ENCODE measurements at places on chromosomes 3 and 15.

DNA sequence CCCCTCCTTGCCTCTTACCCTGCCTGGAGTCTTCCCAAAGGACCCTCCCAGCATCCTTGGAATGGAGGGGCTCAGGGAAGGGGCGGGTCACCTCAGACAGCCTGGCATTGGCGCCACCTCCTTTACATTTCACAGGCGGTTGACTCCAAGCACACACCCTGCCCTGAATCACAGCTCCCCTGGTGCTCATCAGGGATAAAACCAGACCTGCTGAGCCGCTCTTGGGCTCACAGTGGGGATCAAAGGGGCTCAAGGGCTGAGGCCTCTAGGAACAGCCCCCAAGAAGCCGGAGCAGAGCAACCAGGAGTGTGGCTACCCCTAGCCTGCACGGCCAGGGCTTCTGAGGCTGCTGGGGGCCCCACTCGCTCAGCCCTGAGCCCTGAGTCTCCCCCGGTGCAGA, 16.6 kb downstream of the LINGO1 start:
- DNase-seq, result no peak

DNA sequence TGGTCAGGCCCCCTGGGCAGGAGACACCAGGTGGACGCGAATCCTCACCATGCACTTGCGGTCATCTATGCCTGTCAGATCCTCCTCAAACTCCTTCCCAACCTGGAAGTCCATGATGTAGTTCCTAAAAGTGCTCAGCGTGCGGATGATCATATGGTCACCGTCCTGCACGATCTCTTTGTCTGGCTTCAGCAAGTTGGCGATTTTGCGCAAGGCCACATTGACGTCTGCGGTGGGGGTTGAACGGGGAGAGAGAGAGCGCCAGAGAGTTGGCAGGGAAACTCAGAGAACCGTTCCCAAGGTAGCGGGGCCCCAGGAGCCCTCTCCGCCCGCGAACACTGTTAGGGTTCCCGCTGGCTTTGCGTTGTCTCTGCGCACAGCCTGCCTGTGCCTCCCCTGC, 809 bp downstream of the RBP1 start:
- no peak for DNase-seq

- no peak for DNase-seq
Observed at GRCh38 chr15:46129145-46129544, 494.3 kb downstream of the SQOR start.

DNA sequence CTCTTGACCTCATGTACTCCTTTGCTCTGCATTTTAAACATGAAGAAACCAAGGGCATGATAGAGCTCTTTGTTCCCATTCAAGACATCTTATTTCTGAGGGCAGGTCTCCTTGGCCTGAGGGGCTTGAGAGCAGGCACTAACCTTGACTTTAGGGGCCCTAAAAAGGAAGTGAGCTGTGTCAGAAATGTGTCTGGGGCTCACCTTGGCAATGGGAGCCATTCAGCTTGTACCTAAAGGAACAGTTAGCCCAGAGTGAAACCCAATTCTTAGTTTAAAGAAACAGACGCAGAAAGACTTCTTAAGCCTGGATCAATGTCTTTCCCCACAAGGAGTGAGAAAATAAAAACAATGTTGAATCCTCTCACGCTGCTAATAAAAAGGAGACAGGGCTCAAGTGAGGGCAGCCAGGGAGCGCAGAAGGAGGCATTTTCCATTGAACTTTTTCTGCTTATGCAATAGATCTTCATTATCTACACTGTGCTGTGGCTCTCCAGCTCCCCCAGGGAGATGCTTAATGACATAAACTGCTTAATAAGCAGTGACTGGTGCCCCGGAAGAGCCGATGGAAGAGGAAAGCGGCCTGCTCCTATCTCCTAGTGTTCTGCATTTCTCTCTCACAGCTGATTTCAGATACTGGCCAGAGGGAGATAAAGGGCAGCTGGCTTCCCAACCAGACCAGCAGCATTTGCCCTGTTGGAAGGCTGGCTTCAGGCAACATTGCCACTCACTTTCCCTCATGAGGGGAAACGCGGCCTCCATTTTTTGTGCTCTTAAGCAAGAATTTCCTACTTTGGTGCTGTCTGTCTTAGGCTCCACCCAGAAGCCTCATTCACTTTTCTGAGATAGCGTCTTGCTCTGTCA, 152.0 kb downstream of the OPA1 start:
- no peak for DNase-seq

DNA sequence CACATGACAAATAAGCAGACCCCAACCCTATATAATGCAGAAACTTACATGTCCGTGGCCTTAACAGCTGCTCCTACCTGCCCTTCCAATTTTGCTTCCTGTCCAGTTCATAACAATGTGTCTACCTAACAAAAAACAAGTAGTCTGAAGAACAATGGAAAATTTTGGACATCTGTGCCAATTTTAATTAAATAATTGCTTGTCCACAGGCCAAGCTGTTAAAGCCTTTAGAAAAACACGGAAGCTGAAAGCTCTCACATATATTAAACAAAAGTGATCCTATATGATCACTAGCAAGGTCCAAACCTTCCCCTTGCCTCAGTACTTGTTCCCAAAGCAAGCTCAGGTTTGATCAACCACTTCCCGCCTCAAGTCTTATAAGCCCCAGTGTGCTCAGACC, 37.1 kb downstream of the MAGI1 start:
- DNase-seq, result no peak

DNA sequence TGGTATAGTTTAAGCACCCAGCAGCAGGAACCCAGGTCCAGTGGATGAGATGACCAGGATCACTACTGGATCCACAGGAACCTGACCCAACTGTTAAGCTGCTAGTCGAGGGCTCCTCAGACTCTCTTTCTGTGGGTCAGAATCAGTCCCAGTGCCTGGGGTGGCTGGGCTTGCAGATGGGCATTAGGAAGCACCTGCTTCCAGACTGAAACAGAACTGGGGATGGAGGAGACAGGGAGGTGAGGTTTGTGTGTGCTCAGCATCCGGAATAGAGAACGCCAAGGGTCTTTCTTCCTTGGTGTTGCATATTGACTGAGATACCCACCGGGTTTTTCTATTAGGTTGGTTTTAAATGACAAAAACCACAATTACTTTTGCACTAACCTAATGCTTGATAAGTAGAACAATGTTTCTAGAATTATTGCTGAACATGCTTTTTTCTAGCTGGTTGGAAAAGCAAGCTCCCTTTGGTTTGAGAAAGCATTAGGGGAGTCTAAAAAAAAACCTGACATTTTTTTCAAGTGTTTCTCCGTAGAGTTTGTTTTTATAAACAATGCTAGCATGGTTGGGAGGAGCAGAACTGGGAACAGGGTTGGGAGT, 779 bp downstream of the ST3GAL6 start:
- no peak for DNase-seq

GRCh38 chr3:178603735-178604134, 67.5 kb downstream of the KCNMB2 start:
- DNase-seq, result no peak

GRCh38 chr3:146502887-146503460, 33.6 kb upstream of the PLSCR2 start:
- no peak for DNase-seq

All from NCI-H226 (cell line).